ENCODE measurements at places on chromosomes 16 and 17.

DNA sequence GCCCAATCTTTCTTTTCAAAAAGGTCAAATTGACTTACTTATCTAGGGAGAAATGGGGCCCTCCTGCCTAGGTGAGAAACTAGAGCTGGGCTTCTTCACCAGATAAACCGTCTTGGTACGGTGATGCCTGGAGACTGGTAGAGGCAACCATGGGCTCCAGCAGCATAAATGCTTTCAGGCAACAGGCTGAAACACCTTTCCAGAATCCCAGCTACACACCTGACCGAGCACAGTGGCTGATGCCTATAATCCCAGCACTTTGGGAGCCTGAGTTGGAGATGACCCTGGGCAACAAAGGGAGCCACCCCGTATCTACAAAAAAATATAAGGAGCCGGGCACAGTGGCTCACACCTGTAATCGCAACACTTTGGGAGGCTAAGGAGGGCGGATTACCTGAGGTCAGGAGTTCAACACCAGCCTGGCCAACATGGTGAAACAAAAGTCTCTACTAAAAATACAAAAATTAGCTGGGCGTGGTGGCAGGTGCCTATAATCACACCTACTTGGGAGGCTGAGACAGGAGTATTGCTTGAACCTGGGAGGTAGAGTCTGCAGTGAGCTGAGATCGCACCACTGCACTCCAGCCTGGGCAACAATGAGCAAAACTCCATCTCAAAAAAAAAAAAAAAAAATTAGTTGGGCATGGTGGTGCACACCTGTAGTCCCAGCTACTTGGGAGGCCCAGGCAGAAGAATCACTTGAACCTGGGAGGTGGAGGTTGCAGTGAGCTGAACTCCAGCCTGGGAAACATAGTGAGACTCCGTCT, 8.0 kb downstream of the TRAF4 start:
- no peak for DNase-seq

DNA sequence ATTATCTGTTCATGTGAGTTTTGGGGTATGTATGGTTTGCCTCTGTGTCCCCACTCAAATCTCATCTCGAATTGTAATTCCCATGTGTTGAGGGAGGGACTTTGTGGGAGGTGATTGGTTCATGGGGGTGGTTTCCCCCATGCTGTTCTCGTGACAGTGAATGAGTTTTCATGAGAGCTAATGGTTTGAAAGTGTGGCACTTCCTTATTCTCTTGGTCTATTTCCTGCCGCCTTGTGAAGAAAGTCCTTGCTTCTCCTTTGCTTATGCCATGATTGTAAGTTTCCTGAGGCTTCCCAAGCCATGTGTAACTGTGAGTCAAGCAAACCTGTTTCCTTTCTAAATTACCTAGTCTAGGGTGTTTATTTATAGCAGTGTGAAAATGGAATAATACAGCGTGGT, 128.1 kb upstream of the HS3ST4 start:
- no peak for DNase-seq

DNA sequence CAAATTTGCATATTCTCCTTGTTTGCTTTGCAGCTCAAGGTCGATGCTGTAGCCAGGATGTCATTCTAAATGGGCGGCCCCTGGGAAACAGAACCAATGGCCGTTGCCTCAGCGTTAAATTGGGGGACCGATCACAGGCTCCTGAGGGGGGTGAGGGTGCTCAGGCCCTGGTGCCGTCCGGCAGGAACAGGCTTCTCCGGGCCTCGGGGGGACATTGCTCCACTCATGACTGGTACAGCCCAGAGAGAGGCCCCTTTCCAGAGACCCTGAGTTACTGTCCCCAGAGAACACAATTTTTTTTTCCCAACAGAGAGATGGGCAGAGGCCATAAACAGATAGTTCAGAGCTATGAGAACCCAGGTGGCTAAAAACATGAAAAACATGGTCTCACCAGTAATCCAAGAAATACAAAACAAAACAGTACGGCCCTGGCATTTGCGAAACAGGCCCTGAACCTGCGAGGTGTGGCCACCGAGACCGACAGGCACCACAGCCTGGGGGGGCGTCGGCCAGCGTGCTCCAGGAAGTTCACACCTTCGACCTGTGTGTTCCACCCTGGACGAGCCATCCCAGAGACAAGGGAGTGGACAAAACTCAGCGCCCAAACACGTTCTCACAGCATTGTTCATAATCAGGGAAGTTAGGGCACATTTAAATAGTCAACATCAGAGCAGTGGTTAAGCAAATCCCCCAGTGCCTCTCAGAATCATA, 82.8 kb downstream of the METRNL start:
- no peak for DNase-seq

GRCh38 chr16:4273858-4274311, 1.1 kb upstream of the TFAP4 start:
- no peak for DNase-seq

GRCh38 chr17:65799869-65800268, 238.4 kb upstream of the AXIN2 start:
- no peak for DNase-seq

GRCh38 chr17:14772776-14773175, 471.9 kb downstream of the HS3ST3B1 start:
- no peak for DNase-seq

- DNase-seq, result no peak
Observed at GRCh38 chr16:48895142-48895541, 285.2 kb upstream of the N4BP1 start.

GRCh38 chr16:24758373-24758772, 28.9 kb downstream of the TNRC6A start:
- DNase-seq, result no peak

GRCh38 chr16:56197192-56197992, 6.1 kb downstream of the GNAO1 start:
- DNase-seq, result no peak

DNA sequence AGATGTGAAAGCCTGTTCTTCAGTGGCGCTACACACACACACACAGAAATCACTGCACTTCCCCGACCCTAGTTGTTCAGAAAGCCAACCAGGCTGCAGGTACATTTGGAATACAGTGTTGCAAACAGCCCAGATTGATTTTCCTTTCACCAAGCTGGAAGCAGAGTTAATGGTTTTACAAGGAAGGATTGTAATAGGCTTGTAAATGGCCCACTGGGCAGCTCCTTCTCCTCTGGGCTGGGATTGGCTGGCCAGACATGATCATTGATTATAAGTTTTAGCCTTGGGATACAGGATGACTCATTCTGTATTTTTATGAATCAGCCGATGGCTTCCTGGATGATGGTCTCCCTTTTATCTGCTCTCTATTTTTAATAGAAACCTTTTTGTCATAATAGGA, 2.5 kb downstream of the VAT1L start:
- DNase-seq, result no peak

DNA sequence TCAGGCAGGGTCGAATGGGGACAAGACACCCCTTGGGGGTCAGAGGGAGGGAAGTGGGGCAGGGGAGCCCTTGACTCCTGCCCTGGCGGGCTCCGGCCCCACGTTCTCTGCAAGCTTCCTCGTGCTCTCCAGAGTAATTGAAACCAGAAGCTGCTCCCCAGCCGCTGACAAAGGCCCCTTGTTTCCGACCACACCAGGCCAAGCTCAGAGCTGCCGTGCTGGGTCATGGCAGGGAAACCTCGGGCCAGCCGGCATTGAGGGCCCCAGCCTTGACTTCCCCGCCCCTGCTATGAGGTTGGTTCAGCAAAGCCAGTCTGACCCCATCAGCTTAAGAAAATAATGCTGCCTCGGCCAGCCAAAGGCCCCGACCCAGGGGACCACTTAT, 43.3 kb downstream of the TIMM22 start:
- no peak for DNase-seq

All from stimulated activated CD8-positive, alpha-beta memory T cell treated with anti-CD3 and anti-CD28 coated beads, Interleukin-4, amount 100 ng/mL, for 1 hour (primary cell).